ENCODE measurements at places on chromosomes 2 and 18.

DNA sequence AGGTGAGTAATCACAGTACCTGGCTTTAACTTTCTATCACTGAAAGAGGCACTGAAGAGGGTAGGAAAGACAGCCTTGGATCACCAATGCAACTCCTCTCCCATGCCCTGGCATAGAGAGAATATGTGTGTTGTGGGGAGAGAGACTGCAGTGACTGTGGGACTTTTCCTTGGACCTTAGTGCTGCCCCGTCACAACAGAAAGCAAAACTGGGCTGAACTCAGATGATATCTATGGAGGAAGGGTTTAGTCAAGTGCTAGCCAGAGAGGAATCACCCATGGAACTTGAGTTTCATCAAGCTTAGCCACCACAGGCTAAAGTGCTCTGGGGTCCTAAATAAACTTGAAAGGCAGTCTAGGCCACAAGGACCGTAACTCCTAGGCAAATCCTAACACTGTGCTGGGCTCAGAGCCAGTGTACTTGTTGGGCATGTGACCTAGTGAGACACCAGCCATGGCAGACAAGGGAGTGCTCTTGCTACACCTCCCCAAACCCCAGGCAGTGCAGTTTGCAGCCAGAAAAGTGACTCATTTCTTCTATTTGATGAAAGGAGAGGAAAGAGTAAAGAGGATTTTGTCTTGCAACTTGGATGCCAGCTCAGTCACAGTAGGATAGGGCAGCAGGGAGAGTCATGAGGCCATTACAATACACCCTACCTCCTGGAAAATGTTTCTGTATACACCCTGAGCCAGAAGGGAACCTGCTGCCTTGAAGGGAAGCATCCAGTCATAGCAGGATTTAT is 105.8 kb upstream of the SPOPL start:
- no peak for ATAC-seq

GRCh38 chr18:79798346-79798998 is 734 bp downstream of the KCNG2 start:
- no peak for ATAC-seq

GRCh38 chr2:2230433-2230817 is 100.7 kb downstream of the MYT1L start:
- no peak for ATAC-seq

GRCh38 chr2:238974501-238975166 is 126.7 kb downstream of the TWIST2 start:
- ATAC-seq: no peak

GRCh38 chr18:32174719-32175118 is 15.1 kb upstream of the MEP1B start:
- ATAC-seq: no peak

- no peak for ATAC-seq
Measured at GRCh38 chr18:61770279-61770678, 122.5 kb downstream of the RNF152 start.

DNA sequence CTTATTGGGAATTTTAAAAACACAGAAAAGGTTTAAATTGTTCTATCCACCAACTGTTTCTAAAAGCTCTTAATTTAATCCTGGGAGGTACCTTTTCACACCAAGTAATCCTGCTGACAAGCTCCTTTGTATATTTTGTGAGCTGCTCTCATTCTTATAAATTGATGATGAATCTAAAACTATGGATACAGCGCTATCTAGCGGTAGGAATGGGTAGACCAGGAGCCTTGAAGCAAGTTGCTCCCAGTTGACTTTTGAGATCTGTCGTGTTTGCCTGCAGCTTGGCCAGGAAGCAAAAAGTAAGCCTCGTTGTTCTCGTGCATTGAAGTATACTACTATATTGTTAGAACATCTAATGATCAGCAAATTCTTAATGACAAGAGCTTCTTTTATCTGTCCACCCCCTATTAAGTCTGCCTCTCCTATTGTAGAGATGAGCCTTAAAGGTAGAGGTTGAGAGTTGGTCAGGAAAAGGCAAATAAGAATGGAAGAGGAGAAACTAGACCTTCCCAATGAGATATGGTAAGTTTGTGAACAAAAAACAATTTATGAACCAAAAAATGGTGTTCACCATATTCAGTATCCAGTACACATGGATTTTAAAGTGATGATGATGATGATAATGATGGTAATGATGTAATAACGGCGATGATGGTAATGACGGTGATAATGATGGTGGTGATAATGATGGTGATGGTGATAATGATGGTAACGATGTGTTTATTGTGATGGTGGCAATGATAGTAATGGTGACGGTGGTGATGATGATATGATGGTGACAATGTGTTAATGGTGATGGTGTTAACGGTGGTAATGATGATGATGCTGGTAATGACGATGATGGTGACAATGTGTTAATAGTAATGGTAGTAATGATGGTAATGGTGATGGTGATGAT is 212.1 kb upstream of the NCKAP5 start:
- no peak for ATAC-seq

GRCh38 chr2:150012986-150013385 is 425.4 kb upstream of the MMADHC start:
- ATAC-seq: no peak

DNA sequence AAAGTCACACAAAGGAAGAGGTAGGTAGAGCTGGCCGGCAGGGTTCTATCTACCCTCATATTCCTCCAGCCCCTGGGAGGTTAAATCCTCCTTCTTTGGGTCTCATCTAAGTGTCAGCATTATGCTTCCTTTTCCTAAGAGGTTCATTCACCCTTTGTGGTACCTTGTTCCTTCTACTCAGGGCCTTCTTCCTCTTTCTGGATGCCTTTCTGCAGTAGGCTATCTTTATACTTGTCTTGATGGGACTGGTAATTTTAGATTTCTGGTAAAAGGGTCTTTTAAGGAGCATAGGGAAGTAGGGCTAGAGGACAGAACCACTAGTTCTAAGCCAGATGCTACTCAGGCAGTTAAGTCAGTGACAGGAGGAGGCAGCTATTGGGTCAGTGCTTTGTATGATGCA is 13.7 kb upstream of the TNP1 start:
- ATAC-seq: peak; percentile 18

GRCh38 chr2:52805901-52806410 is 961.6 kb upstream of the CHAC2 start:
- no peak for ATAC-seq

DNA sequence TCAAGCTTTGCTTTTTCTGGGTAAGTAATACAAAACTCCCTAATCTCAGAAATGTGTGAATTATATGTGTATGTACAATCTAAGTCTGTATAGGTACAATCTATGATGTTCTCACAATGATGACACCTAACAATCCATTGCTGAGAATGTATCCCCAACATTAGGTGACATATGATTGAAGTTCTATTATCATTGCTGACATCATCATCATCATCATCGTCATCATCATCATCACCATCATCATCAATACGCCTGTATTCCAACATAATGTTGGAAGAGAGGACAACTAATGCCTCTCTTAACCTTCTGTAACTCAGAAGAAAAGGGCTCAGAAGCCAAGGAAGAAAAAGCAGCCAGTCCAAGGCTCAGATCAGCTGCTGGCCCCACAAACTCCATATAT is 84.2 kb upstream of the FBXO11 start:
- no peak for ATAC-seq

- ATAC-seq: no peak
Measured at GRCh38 chr18:42373584-42373983, 418.6 kb downstream of the PIK3C3 start.

DNA sequence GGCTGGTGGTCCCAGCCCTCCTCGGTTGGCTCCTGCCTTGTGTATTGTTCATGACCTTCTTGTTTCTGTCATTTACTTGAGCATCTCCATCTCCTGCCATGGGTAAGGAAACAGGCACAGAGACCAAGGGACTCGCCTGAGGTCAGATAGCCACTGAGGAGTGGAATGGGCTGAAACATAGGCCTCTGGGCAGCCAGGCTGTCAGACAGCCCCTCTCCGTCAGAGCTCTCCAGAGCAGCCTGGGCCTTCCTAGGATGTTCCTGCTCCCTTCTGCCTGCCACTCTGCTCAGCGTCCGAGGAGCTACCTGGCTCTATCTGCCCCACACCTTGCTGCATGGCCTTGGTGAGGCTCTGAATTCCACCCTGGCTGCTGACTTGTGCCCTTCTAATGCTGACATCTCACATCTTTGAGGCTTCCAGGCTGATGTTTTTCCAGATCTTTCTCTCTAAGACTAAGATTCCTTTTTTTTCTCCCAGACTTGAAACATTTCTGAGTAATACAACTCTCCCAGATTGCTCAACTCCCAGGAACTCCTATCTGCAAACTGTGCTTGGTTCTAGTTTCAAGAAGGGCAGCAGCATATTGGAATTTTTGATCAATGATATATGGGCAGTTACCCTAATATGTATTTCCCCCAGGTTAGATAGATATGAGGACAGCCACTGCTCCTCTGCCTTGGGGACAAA is 67.7 kb downstream of the MCFD2 start:
- ATAC-seq: no peak

DNA sequence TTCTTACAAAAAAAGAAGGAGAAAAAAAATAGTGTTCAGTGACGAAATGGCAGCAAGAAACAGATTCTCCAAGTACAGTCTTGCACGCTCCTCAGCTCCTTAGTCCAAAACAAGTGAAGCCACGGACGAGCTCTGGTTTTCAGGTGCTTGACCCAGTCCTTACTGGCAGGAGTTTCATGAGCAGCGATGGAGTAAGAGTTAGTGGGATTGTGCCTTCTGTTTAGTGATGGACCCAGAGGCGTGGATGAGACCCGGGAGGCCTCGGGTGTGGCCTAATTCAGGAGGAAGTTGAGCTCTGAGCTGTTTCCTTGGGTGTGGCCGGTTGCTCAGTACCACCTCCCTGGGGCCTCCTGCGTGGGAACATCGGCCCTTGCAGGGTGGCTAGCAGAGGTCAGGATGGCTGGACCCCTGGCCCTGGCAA is 52.0 kb downstream of the KIF5C start:
- peak; percentile 86 for ATAC-seq

DNA sequence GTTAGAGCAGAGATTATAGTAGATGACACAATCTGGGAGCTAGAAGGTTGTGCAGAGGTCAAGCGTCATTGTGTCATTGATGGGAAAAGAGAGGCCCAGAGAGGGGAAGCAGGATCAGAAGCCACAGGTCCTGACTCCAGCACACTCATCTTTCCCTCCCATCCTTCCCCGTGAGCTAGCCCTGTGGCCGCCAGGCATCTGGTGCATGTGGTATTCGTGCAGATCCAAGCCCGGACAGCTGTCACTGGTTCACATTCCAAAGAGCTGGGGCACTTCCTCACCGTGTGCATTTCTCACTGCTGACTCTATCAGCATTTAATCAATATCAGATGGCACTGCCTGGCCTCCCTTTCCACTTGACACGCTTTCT is 94.1 kb upstream of the THOC1 start:
- no peak for ATAC-seq

GRCh38 chr2:169828141-169828811 is 1.0 kb downstream of the UBR3 start:
- peak; percentile 44 for ATAC-seq

DNA sequence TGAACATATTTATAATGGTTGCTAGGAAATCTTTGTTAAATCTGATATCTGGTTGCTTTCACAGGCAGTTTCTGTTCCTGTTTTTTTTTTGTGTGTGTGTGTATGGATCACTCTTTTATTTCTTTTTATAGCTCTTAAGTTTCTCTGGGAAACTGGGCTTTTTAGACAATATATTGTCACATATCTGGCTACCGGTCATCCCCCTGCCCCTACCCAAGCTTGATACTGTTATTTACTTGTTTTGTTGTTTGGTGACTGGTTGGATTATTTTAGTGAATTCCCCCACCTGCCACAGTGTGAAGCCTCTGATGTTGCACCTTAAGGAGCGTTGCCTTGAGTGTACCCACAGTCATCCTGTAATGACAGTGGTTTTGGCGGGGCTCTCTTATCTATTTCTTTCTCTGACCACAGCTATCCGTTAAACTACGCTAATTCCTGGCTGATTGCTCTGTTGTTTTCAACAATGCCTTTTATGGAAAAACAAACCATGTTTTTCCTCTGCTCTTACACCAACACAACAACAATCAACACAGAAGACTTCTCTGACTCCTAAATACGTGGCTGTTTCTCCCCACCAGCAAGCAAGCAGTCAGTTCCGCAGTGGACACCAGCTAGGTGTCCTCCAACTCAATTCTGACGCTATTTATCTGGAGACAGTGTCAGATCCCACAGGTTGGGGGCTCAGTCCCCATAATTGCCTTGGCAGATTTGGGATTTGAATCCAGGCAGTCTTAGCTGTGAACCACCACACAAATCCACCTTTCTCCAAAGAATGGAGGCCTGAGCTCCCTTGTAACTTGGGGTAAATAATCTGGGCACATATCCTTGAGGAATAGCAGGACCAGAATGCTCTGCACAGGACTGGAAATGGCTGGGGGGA is 10.9 kb downstream of the GNLY start:
- ATAC-seq: peak; percentile 81

GRCh38 chr18:79789901-79790890 is 7.5 kb upstream of the KCNG2 start:
- no peak for ATAC-seq

DNA sequence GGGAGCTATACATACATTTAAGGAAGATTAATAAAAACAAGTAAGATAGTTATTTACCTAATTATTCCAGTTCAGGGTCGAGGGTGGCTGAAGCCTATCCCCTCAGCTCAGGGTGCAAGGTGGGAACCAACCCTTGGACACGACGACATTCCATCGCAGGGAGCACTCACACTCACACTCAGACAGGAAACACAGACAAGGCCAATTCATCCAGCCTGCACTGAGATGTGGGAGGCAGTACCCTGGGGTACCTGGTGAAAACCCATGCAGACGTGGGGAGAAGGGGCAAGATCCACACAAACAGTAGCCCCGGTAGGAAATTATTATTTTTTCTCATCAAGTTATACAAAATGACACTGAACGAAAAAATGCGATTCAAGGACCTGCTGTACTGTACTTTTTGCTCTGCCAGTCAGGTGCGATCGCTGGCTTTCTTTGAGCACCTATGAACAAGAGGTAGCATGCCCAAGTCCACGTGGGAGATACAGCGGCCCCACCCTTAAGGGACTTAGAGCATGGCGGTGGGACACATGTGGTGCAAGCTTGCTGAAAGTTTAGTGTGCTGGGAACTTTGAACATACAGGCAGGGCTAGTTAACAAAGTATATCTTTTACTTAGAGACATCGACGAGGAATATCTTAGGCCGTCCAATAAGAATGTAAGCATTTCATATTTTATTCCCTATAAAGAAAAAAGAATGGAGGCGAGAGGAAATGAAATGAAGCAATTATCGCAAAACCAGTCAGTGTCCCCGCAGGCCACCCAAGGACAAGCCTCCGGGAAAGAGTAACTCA is 624 bp downstream of the METTL8 start:
- peak; percentile 50 for ATAC-seq

Data from stimulated activated memory B cell treated with anti-CD40 and anti-IgM and Interleukin-4, amounts not matched to agents 10 μg/mL and 1 μg/mL and 100 μg/mL, for 72 hours (primary cell).